ENCODE measurements at places on chromosomes 12 and 14.

DNA sequence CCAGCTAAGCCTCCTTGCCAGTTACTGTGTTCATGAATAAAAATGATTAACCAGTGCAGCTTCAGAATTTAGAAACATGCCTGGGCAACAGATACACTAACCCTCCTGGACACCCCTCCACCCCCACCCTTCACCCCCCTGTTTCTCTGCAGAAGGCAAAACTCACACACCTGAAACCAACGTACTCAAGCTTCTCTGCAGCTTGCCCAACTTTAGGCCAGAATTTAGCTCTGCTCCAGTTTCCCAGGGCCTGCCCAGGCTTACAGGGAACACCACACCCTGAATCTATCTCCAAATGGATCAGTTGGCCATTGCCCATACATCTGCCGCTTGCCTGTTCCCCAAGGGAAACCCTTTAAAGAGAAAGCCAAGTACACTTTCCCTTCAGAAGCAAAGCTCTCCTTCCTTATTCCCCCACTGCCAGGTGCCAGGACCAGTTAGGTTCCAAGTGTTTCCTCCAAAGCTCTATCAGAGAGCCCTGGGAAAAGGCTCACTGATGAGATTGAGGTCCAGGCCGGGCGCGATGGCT, 1.8 kb upstream of the SPPL3 start:
- DNase-seq, result no peak

DNA sequence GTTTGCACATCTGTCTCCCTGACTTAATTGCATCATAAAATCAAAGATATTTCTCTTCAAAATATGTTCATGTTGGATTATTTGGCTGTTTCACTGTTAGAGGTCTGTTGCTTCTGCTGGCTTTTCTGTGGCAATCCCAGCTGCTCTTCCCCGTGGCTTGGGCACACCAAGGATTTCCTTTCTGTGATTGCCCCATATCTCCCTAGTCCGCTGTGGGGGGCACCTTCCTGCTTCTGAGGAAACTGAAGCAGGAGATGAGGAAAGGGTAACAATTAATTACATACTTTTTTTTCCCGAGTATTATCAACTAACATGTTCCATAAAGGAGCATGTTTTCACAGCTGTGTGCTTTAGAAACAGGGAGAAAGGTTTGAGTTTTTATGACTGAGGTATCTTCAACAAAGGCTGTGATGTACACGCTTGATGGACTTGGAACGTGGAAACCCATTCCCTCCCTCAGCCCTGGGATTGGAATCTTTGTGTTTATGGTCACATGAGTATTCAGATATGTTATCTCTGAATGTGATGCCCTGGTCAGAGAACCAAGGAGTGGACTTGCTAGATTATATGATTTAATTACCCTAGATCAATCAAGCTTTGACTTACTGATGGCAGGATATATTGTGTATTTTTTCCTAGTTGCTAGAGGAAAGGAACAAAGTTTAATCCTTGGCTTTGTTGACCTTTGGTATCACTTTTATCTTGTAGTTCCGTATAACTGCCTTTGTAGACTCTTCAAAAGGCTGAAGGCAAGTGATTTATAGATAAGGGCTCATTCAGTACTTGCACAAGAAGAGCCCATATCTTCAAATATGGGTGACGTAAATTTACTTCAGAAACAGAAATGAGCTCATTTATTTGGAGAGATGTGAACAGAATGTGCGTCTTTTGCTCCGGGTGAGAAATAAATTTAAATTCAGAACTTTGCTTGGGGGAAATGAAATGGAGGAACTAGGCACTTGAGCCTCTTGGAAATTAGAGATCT, 46.7 kb downstream of the BORCS5 start:
- no peak for DNase-seq

- DNase-seq, result no peak
These were observed 2.4 kb downstream of the CBLN3 start for GRCh38 chr14:24426912-24427536.

- DNase-seq, result no peak
These were observed 10.4 kb upstream of the TMEM260 start for GRCh38 chr14:56569174-56569573.

Data from activated CD4-positive, alpha-beta T cell treated with anti-CD3 and anti-CD28 coated beads for 4 hours (primary cell).